Tongue (tissue), 3 donors: ENCODE measurements at places on chromosomes 2 and 18.

DNA sequence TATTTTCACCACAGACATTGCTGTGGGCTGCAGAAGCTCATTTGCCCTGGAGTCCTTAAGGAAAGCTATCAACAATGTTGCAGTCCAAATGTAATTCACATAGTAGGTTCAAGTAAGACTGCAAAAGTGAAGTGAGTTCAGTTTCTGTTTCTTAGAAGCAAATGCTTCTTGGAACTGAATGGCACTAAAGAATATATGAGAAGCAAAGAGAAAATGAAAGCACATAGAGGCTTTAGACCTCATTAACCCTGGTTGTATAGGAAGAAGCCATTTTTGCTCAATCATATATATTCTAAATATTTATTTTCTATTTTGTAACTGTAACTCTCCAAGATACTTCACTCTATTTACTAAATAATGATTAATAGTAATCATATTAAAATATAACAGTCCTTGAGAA is 292.0 kb downstream of the ZNF804A start:
- no peak for DNase-seq

DNA sequence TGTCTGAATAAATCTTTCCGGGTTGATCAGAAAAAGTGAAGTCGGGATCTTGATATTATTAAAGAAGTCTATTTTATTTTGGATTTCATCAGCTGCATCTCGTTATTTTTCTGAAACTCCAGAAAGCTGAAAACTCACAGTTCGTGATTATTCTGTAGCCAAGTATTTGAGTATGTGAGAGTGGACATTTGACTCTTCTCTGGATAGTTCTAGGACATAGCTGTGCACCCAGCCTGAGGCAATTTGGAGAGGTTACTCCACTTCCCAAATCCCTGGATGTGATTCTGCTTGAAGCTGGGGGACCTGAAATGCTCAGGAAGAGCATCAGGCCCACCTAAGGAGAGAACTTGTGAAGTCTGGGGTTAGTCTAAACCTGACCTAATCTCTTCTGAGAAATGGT is 117.6 kb upstream of the PID1 start:
- no peak for DNase-seq

DNA sequence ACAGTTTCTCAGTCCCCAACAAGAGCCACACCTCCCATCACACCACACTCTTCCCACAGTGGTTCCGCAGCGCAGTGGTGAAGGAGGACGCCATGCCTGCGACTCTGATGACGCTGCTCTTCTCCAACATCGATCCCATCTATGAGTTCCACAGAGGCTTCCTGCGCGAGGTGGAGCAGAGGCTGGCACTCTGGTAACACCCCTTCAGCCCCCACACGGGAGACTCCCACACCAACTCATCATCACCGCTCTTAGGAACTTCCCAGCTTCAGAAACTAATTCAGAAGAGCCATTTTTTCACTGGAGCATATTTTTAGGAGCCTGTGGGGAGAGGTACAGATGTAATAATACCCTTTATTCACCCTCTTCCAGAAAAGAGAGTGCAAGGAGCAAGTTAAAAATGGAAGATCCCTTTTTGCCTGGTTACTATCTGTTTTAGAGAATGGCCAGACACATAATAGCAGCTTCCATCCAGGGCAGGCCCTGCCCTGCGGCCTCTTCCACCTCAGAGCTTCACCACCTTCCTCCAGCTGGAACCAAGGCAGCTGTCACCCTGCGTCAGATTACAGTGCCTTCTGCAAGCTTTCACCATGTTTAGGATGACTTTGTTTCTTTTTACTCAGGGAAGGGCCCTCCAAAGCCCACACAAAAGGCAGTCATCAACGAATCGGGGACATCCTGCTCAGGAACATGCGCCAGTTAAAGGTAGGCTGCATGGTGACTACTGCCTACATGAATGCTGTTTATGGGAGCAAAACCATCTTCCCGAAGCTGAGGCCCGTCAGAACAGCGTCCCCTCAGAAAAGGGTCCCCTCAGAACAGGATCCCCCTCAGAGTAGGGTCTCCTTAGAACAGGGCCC is 44.9 kb downstream of the STK25 start:
- peak; percentile 72 for DNase-seq

GRCh38 chr2:230891509-230891908 is 26.8 kb downstream of the ITM2C start:
- DNase-seq, result no peak
